Epithelial cell of prostate (primary cell): ENCODE measurements at places on chromosomes 5 and 9.

- DNase-seq: no peak
These were observed 29.0 kb upstream of the FSD1L start for GRCh38 chr9:105418588-105419500.

- no peak for DNase-seq
These were observed 58.5 kb upstream of the MYO10 start for GRCh38 chr5:16994565-16994964.

- DNase-seq: peak; percentile 64
These were observed 102.4 kb downstream of the CDK5RAP2 start for GRCh38 chr9:120477534-120478001.

GRCh38 chr5:108266242-108266641 is 115.7 kb downstream of the FBXL17 start:
- peak; percentile 45 for DNase-seq

GRCh38 chr5:5432020-5432707 is 9.7 kb downstream of the ICE1 start:
- no peak for DNase-seq

- no peak for DNase-seq
These were observed 4.1 kb downstream of the ALDH1A1 start for GRCh38 chr9:72948575-72949243.

- DNase-seq: no peak
These were observed 174.3 kb downstream of the TRPM3 start for GRCh38 chr9:70947086-70947485.

- DNase-seq: no peak
These were observed 29.6 kb downstream of the C5orf58 start for GRCh38 chr5:170262061-170263045.

DNA sequence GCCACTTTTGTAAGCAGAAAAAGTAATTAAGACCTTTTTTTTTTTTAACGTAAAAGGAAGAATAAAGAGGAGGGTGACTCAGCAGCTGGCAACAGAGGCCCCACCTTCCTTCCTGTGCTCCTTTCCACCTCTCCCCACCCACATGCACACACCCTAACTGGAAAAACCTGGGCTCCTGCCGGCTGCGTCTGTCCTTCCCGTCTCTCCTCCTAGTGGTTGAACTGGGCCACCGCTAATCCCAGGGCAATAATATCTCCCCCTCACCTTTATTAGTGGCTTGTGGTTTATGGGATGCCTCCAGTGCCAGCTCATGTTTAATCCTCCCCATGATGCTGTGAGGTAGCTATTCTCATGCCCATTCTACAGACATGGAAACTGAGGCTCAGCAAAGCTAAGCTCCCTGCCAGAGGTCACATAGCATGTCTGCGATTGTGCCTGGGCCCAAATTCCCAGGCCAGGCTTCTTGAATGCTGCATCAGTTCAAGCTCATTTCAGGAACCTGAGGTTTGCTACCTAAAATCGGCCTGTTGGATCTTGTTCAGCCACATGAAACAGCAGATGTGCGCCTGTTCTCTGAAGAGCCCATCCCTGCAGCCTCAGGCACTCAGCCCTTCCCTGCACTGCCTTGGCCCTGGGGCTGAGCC is 60.9 kb upstream of the IL17B start:
- DNase-seq: peak; percentile 91

- DNase-seq: no peak
These were observed 1067.8 kb upstream of the EDIL3 start for GRCh38 chr5:85452322-85453025.

GRCh38 chr5:135477613-135478066 is 25.5 kb upstream of the TIFAB start:
- DNase-seq: no peak

DNA sequence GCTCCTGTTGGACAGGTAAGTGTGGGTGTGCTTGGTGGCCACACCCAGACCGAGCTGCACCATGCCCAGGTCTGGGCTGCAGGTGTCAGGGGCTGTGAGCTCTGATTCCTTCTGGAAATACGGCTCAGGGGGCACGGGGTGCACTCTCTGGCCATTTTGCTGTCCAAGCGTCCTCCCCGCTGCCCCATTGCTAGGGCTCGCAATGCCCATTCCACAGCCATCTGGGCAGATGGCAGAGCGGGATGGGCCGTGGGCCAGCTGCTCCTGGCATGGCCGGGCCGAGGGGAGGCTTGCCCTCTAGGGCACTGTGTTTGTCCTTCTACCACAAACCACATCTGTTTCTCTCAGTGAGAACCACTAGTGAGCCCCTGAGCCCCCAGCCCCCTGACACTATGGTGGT is 67.9 kb upstream of the RXRA start:
- no peak for DNase-seq

DNA sequence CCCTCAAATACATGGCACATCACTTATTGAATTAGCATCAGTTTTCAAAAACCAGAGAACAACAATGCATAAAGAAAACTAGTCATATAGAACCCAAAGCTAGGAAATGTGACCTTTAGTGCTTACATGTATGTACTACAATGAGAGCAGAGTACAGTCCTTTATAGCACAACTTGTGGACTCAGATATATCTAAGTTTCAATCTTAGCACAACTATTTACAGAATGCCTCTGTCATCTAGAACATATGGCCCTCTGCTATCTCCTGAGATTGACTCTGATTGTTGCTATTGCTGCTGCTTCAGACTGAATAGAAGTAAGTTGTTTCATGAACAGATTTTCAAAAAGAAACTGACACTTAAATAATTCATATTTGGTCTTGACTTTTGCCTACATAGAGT is 1536.2 kb downstream of the EFNA5 start:
- DNase-seq: no peak

DNA sequence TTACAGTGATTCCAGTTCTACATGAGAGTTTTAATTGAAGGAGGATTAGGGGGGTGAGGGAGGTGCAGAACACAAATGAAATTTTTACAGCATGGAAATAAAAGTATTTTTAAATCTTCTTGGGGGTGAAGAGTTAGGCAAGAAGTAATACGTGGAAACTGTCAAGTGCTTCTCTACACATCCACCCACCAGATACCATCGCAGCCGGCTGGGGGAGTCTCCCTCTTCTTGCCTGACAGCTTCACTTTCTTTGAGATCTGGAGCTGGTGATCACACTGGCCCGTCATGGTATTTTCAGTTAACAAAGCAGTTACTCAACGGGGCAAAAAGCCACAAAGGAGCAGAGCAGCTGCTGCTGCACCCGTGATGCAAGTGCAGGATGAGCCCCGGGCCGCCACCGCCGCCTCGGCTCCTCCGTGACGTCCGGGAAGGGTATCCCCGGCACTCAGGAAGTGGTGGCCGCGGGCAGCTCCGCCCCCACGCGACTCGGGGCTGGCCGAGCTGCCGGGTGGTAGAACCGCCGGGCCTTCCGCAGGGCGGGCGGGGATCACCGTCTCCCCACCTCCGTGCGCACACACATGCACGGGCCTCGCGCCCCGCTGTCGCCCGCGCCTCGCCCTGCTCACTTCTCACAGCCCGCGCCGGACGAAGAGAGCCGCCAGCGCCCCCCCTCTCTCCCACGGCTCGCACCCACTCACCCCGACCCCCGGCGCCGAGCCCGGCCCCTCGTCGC is 2.4 kb upstream of the NR4A3 start:
- no peak for DNase-seq

GRCh38 chr5:115068239-115069086 is 101.2 kb downstream of the TRIM36 start:
- no peak for DNase-seq

DNA sequence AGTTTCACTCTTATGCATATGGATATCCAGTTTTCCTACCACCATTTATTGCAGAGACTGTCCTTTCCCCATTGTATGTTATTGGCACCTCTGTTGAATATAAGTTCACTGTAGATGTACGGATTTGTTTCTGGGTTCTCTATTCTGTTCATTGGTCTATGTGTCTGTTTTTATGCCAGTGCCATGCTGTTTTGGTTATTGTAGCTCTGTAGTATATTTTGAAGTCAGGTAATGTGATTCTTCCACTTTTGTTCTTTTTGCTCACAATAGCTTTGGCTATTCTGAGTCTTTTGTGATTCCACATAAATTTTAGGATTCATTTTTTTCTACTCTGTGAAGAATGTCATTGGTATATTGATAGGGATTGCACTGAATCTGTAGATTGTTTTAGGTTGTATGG is 26.1 kb upstream of the CCNB1 start:
- no peak for DNase-seq

GRCh38 chr5:150192462-150192861 is 2.6 kb downstream of the SLC6A7 start:
- DNase-seq: no peak

- no peak for DNase-seq
These were observed 20.1 kb upstream of the TCERG1 start for GRCh38 chr5:146426853-146427618.

- no peak for DNase-seq
These were observed 9.6 kb downstream of the C9orf152 start for GRCh38 chr9:110198357-110198756.

GRCh38 chr9:1125741-1126140 is 75.6 kb downstream of the DMRT2 start:
- DNase-seq: peak; percentile 18

GRCh38 chr5:180329606-180330269 is 23.4 kb downstream of the GFPT2 start:
- no peak for DNase-seq

DNA sequence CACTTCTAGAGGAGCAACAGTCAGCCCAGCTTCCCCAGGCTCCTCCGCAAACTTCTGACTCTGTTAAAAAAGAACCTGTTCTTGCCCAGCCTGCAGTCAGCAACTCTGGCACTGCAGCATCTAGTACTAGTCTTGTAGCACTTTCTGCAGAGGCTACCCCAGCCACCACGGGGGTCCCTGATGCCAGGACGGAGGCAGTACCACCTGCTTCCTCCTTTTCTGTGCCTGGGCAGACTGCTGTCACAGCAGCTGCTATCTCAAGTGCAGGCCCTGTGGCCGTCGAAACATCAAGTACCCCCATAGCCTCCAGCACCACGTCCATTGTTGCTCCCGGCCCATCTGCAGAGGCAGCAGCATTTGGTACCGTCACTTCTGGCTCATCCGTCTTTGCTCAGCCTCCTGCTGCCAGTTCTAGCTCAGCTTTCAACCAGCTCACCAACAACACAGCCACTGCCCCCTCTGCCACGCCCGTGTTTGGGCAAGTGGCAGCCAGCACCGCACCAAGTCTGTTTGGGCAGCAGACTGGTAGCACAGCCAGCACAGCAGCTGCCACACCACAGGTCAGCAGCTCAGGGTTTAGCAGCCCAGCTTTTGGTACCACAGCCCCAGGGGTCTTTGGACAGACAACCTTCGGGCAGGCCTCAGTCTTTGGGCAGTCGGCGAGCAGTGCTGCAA is 72.8 kb downstream of the NUP214 start:
- DNase-seq: no peak

DNA sequence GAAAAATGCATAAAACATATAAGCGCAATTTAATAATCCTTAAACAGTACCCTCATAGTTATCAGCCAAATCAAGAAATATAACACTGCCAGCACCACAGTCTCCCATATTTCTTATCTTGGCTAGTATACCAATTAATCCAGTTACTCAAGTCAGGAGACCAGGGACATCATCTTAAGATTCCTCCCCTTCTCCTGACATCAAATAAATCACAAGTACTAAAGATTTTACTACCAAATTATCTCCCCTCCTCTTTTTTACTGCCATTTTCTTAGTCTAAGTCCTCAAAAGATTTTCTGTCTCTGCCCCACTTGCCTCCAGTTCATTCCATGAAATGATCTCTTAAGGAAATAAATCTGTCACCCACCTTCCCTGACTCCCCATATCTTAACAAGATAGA is 37.0 kb downstream of the STRBP start:
- no peak for DNase-seq

DNA sequence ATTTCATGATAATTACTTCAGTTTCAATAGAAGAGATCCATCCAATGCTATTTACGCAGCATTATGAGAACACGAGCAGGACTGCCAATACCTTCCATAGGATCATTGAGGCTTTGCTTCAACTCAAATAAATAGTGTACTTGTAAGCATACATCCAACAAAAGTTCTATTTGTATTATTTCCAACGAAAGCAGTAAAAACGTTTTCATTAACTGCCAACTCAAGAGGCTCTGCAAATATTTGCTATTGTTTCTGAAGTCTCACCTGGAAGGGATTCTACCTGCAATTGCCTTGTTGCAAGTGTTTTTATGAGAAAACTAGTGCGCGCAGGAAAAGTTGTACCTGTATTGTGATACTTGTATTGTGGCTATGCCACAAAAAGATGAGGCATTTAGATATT is 11.0 kb upstream of the GNPDA1 start:
- no peak for DNase-seq

- no peak for DNase-seq
These were observed 41.9 kb downstream of the CDK7 start for GRCh38 chr5:69276422-69277174.

GRCh38 chr5:31823472-31823871 is 184.5 kb downstream of the PDZD2 start:
- no peak for DNase-seq

- DNase-seq: peak; percentile 41
These were observed 2.5 kb upstream of the CMBL start for GRCh38 chr5:10310066-10310779.

DNA sequence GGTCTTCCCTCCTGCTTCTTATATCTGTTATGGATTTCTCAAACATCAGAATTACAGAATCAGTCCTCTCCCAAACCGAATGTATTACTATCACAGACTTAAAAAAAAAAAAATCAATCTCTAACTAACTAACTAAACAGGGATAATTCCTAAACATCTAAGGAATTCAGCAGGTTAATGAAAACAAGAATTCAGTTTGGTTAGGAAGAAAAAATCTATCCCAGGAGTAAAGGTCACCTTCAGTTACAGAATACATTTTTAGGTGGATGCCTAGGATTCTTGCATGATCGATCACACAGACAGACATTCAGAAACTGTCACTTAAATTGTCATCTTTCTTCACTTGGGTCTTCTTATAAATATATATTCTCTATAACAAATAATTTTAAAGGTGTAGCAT is 11.5 kb downstream of the PTAR1 start:
- no peak for DNase-seq
